Central memory CD4-positive, alpha-beta T cell (primary cell): ENCODE measurements at places on chromosomes 7 and 10.

- no peak for DNase-seq
Measured at GRCh38 chr7:82382276-82382675, 61.3 kb downstream of the CACNA2D1 start.

DNA sequence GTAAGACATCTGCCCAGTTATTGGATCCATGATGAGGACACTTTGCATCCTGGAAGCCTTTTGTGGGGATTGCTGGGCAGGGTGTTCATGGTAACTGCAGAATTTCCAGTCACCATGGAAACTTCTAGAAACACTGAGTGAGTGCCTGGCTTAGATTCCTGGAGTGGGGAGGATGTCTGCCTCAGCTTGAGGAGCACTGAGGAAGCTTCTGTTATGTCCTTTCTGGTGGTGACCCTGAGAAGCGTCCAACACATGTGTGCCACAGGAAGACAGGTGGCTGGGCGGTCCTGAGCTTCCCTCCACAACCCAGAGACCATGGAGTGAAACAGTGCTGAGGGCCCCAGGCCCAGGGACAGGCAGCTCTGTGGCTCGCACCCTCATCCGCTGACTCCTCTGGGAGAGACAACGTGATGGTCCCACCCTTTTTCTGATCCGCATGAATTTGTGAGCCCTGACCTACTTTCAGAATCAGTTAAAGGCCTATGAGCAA, 191.8 kb upstream of the CXCL12 start:
- DNase-seq = peak; percentile 61

GRCh38 chr7:31096198-31096876, 44.2 kb downstream of the ADCYAP1R1 start:
- no peak for DNase-seq

DNA sequence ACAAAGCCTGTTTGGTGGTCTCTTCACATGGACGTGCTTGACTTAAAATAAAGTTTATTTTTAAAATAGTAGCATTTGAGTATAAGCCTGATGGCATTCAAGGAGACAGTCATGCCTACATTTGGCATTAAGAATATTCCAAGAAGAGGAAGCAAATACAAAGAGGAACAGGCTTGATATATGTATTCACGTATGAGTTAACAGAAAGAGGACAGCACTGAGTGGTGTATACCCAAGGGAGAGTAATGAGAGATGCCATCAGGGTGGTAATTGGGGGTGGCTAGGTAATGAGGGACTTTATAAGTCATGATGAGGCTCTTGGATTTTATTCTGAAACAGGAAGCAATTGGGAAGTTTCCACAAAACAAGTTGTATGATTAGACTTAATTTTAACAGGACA, 363.3 kb downstream of the SEMA3D start:
- DNase-seq = no peak

DNA sequence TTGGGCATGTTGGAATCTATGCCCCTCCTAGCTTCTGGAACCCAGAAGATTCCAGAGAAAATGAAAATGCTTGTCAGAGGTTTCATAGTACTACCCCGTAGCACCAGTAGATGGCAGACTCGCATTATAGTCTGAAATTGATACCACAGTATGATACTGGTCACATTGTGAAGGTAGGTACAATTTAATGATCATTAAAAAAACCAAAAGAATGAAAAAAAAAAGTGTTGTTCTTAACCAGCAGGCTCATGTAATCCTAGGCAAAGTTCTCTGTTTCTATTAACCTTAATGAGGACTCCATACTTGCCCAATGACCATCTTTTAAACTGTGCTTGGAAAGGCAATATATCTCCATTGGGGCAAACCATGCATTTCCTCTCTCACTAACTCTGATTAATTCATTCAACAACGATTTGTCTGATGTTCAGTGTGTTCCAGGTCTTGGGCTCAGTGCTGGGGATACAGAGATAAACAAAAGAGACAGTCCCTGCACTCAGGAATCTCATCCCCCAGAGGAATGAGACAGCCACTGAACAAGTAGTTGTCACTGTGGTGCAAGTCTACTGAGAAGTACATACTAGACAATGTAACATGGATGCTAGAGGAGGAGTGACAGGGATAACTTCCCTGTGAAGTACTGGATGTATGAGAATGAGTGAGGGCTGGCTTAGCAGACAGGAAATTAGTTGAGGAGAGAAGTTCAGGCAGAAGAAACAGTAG, 223.5 kb upstream of the PHYHIPL start:
- DNase-seq = no peak

DNA sequence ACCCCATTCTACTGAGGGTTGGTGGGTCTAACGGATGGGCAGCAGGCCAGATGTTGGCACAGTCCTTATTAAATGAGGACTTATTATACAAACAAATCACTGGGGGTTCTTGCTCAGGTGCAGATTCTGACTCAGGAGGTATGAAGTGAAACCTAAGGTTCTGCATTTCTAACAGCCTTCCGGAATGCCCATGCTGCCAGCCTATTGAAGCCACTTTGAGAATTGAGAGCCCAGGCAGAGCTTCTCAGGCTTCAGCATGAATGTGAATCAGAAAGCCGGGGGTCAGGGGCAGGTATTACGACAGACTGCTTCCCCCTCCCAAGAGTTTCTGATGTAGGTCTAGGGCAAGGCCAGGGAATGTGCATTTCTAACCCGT, 34.1 kb upstream of the NPFFR1 start:
- DNase-seq = no peak

DNA sequence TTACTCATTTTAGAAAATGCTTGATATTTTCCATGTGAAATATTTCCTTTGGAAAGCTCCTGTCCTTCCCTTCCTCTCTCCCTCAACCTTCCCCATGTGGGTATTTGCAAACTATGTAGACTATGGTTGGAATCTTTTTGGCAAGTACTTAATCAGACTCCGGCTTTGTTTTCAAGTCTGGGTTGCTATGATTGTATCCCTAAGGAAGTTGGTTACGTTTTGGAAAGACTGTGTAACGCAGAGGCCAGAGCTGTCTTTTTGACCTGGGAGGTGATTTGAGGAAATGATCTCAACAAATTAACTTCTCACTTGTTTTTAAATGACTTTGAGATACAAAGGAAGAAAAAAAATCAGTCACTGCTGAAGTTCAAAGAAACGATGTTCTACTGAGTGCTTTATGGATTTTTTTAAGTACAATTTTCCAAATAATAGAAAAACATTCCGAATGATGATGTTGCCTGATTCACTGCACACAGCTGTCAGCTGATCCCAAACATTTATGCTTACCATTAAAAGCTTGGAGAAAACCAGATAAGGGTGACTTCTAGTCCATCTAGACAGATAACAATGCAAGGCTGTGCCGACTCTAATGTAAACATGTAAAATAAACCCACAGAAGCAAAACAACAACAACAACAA, 145.5 kb upstream of the CELF2 start:
- no peak for DNase-seq

- DNase-seq = no peak
Measured at GRCh38 chr10:127013211-127013656, 108.0 kb downstream of the DOCK1 start.

DNA sequence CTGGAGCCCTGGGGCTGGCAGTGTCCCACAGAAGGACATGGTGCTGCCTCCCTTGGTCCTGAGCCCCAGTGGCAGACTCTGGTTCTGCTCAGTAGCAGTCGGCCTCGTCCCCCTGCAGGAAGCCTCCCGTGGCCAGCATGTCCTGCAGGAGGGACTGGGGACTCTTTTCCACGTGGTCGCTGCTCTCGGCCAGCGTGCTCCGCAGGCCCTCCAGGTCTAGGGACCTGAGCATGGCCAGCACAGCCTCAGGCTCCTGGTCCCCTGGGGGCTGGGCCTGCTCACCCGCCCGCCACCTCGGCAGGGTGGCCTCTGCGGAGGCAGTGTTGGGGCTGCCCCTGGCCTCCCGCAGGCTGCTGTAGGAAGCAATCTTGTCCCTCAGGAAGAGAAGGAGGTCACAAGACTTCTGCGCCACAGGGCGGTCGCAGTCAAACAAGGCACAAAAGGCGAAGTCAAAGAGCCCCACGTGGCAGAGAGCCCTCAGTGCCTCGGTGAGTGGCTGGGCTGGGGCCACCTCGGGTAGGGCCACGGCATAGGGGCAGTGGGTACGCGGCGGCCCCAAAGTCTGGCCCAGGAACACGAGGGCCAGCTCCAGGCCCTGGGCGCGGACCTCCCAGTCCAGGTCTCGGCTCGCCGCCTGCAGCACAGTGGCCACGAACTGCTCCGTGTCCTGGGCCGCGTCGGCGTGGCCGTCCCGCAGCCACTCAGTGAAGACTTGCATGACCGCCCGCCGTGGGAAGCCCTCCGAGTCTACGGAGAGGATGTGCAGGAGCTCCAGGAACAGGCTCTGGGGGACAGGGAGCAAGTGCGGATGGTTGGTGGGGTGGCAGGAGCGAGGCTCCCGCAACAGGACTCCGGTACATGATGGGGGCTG, 17.1 kb downstream of the BRAT1 start:
- DNase-seq = no peak

DNA sequence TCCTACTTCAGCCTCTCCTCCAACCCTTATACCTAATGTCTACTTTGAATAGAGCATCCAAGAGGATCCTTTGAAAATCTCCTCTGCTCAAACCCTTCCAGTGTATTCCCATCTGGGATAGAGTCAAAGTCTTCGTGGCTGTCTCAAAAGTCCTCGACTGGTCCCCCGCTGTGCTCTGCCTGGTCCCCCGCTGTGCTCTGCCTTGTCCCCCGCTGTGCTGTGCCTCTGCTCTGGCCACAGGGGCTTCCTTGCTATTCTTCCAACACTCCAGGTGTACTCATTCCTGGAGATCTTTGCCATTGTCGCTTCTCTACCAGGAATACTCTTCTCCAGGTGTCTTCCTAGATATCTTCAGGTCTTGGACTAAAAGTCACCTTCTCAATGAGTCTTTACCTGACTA, 36.1 kb upstream of the COMMD3 start:
- DNase-seq = no peak

DNA sequence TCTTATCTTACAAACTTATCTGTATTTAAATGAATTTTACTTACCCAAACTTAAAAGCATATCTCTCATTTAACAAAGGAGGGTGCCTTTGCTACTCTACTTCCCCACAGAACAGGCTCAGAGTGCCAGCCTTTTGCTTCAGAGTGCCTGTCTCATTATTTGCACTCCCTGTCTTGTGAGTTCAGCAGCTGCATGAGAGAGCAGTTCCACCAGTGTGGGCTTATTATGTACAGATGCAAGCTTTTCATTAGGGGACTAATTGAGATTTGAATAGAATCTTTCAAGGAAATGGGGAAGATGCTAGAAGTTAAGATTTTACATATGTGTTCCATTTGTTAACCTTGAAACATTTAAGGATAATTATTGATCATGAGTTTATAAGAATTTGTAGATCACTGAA, 310.2 kb upstream of the LRRN3 start:
- DNase-seq = no peak

- no peak for DNase-seq
Measured at GRCh38 chr7:3415861-3416312, 114.8 kb downstream of the SDK1 start.

DNA sequence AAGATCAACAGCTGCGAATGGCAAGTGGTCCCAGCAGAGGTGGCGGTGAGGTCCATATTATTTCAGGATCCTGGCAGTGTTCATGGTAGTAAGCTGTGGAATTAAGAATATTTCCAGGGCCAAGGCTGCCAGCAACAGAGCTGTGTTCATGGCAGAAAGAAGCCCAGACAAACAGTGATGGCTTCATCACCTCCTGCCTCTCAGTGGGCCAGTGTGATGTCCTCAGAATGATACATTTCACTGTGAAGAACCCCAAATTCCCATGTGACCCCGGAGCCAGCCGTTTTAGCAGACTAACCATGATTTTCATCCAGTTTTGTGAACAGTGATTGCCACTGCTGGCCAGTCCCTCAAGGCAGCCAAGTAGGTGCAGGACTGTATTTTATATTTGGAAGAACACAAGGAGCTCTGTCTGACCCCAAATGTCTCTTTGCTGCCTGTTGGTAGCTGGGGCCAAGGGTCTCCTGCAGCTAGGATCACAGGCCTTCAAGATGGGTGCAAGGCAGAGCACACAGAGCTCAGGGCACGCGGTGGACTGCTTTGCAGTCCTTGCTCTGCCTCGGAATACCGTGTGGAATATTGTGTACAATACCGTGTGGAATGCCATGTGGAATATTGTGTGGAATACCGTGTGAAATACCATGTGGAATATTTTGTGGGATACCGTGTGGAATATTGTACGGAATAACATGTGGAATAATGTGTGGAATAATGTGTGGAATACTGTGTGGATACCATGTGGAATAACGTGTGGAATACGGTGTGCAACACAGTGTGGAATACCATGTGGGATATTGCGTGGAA, 132.3 kb upstream of the CHST15 start:
- peak; percentile 45 for DNase-seq

DNA sequence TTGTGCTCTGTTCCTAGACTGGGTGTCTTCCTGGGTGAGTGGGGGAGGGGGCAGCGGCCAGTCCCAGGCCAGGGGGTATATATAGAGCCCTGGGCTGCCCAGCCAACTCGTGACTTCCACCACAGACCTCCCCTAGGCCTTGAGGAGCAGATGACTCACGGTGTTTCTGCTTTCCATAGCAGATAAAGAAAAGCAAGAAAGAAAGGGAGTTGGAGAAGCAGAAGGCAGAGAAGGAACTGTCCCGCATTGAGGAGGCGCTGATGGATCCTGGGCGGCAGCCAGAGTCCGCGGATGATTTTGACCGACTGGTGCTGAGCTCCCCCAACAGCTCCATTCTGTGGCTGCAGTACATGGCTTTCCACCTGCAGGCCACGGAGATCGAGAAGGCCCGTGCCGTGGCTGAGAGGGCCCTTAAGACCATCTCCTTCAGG, 10.1 kb downstream of the CALHM2 start:
- DNase-seq = no peak

DNA sequence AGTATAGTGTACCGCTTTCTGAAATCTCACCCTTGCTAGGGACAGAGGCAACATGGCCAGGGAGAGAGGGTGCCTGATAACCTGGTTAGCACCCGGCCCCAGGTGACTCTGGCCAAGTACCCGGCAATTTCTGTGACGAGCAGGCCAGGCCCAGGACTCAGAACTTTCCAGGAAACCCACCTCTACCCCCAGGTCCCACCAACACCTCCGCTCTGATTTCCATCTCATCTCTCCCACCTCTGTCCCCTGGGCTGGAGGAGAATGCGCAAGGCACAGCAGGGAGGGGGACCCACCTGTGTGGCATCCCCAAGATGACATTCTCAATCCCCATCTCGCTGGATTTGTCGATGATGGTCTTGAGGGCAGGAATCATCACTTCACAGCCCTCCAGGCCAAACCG, 11.6 kb downstream of the OGDHL start:
- DNase-seq = no peak

- DNase-seq = no peak
Measured at GRCh38 chr10:3239920-3240894, 67.6 kb upstream of the PITRM1 start.

DNA sequence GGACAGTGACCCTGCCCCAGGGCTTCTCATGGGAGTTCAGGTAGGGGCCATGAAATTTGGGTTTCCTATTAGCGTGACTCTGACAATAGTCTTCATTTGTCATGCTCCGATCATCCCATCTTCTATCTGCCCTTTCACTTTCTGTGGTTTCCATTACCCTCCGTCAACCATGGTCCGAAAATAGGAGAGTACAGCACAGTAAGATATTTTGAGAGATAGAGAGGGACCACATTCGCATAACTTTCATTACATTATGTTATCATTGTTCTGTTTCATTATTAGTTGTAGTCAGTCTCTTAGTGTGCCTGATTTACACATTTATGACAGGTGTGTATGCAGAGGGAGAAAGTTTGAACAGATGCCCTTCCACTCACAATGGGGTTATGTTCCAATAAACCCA, 649.2 kb downstream of the SDK1 start:
- DNase-seq = no peak

- no peak for DNase-seq
Measured at GRCh38 chr7:50599385-50599784, 34.2 kb upstream of the DDC start.
